ENCODE measurements at places on chromosomes 5 and 9.

DNA sequence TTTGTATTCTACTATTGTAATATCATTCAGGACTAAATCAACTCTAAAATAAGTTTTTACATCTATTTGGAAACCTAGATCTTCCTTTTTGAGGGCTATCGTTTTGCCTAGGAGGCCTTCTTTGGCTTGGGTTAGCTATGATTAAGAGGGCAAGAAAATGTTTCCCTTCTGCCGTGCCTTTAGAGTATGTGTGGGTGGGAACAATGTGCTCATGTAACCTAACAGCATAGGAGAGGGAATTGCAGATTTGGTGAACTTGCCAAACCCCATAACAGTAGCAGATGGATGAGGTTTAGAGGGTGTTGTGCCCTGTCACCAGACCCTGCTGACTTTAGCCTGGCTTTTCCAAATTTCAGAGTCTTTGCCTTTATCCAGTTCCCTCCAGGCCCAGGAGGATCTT lies 339.0 kb downstream of the ADGRV1 start:
- DNase-seq: no peak

GRCh38 chr5:127299678-127300077 lies 9.1 kb downstream of the MEGF10 start:
- no peak for DNase-seq

DNA sequence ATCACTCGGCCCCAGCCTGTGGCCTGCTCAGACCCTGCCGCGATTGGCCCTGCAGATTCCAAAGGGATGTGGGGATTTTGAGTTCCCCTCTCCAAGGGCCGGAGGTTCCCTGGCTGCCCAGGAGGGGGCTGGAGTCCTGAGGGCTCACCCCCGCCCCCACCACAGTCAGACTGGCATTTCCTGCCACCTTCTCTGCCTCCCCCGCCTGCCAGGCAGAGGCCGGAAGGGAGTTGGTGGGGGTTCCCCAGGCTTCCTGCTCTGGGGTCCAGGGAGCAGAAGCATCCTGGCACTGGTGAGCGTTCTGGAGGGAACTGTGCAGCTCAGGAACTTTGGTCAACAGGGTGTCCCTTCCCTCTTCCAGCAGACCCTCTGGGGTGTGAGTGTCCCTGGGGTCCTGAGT lies 70.6 kb downstream of the RXRA start:
- DNase-seq: no peak

GRCh38 chr5:125657936-125658335 lies 765.3 kb upstream of the GRAMD2B start:
- DNase-seq: no peak

DNA sequence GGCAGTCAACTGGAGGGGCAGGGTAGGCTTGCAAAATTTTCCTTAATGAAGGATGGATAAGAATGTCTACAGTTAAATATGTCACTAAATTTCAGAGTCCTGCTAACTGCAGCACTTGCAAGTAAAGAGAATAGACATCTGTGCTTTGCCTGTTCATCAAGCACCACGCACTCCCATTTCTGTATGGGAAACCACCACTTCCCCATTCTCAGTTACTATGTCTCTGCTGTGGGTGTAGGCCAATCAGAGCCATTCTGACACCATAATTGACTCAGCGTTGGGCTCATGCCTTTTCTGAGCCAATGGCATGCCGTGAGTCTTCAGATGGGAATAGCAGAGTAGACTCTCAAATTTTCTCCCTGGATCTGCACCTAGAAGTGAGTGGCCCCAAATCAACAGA lies 247.5 kb downstream of the GABRB2 start:
- peak; percentile 47 for DNase-seq

DNA sequence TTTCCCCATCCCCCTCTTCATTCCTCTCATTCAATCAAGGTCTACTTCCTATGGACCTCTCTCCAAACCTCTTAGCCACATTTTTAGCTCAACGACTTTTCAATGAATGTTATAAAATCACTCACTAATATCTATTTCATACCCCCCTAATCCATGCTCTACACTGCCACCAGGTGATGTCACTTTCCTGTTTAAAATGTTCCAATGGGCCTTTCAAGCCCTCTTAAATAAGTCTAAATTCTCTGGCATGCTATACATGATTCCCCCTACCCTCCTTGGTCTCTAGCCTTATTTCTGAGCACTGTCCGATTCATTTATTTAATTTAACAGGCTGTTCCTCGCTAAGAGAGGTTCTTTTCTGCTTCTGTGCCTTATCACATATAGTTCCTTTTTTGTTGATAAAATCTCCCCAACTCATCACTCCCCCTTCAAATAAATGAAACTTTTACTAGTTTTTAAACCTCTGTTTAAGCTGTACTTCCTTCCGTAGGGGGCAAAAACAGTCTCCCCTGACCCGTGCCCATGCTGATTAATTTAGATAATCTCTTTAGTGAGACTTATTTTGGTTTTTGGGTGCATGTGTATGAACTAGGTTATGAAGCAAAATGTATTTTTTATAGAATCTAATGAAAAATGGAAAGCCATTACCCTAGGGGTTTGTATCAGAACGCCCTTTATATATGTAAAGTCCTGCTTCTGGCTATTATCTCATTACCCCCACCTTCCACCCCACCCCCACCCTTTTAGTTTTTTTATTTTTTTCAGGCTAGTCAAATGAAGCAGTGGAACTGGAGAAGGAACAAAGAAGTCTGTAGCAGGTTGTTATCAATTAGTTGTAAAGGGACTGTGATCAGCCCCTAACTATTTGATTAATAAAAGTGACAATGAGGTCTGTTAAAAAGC lies 9.0 kb downstream of the ABHD17B start:
- no peak for DNase-seq

DNA sequence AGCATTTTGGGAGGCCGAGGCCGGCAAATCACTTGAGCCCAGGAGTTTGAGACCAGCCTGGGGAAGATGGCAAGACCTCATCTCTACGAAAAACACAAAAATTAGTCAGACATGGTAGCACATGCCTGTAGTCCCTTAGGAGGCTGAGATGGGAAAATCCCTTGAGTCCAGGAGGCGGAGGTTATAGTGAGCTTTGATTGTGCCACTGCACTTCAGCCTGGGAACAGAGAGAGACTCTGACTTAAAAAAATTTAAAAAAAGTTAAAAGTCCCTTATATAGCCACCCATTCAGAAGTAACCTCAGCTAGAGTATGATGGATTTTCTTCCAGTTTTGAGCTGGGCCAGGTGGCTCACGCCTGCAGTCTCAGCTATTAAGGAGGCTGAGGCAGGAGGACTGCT lies 72.4 kb downstream of the UGCG start:
- DNase-seq: no peak

GRCh38 chr9:106334081-106334480 lies 528.9 kb upstream of the ZNF462 start:
- DNase-seq: no peak

DNA sequence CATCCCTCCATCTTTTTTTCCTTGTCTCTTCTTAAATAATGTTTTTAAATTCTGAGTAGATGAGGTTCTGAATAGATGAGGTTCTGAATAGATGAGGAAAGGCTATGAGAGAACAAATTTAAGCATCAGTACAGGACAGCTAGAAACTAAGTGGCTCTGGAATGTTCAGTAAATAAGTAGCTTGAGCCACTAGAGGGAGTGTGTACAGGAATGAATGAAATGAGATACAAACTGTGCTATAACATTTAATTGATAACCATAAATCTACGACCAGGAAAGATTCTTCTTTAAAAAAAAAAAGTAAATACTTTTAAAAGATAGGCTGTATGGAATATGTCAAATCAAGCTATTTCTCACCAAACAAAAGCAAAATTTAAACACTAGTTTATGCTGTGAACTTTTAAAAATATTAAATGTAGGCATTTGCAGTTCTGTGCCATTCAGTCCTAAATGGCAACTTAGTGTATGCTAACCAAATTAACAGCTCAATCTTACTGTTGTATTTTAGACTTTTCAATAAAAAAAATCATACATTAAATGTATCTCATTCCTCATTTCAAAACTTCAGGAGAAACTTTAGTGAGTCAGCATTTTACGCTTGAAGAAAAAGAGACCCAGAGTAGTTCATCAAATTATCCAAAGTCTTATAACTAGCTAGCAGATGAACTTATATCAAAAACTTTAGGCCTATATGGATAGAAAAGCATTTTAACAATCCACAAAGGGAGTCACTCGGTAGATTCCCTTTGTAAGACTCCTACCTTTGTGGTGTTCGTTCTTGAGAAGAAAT lies 70.4 kb upstream of the SNX2 start:
- DNase-seq: no peak

GRCh38 chr5:136730426-136730825 lies 365.1 kb upstream of the TRPC7 start:
- no peak for DNase-seq

- DNase-seq: no peak
These were observed 24.0 kb downstream of the OR1J1 start for GRCh38 chr9:122453677-122454135.

DNA sequence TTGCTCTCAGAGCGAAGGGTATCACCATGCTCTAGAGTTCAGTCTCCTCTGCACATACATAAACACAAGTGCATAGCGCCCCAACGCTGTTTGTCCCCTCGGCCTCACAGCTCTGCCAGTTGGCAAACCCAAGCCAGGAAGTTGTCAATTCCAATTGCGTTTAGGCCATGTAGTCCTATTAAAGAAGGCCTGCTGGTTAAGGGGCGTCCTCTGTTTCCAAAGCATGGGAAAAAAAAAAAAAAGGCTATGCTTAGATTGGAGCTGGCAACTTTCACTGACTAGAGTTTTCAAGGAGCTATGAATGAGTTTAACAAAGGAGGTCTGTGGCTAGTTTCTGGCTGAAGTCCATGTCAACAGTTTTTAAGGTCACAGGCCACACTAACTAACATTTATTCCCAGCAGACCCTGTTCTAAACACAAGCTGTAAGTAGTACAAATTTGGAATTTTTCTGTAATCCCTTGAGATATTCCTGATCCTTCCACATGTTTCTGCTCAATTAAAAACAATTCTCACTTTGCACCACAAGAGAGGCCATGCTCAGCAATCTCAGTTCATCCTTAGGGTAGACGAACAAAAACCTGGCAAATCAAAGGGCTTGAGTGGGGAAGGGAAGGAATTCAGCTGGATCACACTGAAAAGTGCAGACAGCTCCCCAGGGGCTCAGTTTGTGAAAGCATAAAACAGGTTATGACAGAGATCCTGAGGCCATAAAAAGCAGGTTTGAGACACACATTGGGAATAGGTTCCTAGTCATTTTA lies 187.7 kb downstream of the DENND1A start:
- no peak for DNase-seq

Data from GM12864 (cell line).